ENCODE measurements at places on chromosomes 1 and 21.

DNA sequence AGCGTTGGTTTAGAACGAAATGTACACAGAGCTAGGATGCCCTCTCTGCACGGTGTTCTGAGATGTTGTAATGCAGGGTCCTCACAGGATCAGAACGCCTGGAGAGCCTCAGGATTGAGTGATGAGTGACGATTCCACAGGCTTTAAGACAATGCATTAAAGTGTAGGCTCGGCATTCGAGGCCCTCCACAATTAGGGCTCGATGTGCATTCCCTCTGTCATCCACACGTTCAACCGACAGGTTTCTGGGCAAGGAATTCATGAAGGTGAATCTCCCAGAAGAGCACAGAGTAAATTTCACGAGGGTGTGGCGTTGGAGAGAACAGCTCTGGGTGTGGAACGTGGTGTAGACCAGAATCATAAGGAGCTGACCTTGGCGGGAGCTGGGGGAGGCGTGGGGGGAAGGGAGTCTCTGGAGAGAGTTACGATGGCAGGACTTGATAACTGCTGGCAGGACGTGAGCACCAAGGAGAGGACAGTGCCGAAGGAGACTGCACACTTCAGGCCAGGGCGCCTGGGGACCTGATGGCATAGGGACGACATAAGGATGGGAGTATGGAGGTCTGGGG lies 51.0 kb upstream of the EFHD2 start:
- no peak for DNase-seq

GRCh38 chr1:62613325-62613727 lies 16.0 kb downstream of the ANGPTL3 start:
- no peak for DNase-seq

GRCh38 chr1:240794046-240794843 lies 182.3 kb upstream of the GREM2 start:
- DNase-seq, result no peak

- no peak for DNase-seq
Observed at GRCh38 chr1:110068646-110069403, 1.6 kb downstream of the ALX3 start.

DNA sequence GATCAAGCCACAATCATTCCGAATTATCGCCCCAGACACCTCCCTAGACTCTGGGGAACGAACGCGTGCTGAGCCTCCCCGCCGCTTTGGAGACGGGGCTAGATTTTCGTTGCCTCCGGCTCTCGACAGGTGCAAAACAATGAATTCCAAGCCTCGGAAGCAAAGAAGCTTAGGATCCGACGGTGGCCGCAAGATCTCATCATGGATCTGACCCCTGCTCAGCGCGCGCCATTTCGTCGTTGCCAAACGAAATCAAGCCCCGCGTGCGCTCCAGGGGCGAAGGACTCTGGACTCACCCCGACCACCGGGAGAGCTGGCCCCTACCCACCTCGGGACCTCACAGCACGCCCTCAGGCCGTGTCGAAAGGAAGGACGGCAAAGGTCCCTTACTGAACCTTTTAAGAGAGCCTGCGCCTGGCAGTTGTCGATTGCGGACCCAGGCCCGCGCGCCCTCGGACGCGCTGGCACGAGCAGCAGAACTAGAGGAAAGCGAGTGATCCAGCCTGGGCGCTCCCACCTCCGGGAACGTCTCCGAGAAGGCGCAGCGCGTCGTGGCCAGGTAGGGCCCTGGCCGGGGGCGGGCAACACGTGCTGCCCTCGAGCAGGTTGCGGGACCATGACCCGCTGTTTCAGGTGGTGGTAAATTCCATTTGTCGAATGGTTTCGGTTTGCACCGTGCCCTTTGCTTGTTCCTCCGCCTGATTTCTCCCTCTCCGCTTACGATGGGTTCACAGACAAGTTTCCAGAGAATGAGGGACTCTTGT lies 1.6 kb upstream of the RUNX3 start:
- DNase-seq, result no peak

DNA sequence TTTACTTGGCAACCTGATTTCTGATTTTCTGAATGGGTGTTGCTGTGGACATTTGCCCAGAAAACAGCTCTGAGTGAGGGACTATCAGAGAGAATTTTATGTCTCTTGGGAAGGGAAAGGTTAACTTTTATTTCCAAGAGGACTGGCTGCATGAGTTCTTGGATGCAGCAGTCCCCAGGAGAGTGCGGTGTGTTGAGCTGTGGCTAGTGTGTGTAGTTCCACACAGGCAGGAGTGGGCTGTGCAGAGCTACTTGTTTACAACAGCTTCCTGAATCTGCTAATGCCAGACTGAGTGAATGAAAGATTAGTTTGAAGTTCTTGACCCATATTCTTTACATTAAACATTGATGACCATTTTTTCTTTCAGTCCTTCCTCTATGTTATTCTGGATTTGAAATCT lies 41.0 kb upstream of the APOBEC4 start:
- DNase-seq, result no peak

GRCh38 chr1:78541479-78541878 lies 50.7 kb downstream of the PTGFR start:
- no peak for DNase-seq

DNA sequence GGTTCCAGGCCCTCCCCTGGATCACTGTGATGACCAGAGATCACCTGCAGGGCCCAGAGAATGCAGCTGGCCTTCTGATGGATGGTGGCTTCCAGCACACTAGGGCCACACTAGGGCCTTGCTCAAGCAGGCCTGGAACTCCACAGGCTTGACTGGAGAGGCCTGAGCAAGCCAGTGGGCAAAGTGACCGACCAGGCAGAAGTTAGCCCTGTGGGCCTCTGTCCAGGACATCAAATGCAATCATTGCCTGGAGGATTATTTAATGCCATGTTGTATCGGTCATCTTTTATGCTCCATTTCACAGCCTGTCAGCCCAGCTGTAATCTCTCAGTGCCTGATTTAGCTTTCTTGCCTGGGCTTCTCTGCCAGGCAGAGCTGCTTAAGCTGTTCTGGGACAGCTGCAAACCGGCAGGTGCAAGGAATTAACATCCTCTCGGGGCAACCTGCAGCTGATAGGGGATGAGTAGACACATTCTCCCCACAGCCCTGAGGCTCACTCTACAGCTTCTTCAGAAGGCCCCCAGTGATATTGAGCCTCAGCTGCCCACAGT lies 17.7 kb downstream of the NENF start:
- DNase-seq, result no peak

GRCh38 chr1:169853341-169853740 lies 40.4 kb downstream of the SCYL3 start:
- DNase-seq, result no peak

- no peak for DNase-seq
Observed at GRCh38 chr21:33685613-33686197, 43.4 kb downstream of the ITSN1 start.

DNA sequence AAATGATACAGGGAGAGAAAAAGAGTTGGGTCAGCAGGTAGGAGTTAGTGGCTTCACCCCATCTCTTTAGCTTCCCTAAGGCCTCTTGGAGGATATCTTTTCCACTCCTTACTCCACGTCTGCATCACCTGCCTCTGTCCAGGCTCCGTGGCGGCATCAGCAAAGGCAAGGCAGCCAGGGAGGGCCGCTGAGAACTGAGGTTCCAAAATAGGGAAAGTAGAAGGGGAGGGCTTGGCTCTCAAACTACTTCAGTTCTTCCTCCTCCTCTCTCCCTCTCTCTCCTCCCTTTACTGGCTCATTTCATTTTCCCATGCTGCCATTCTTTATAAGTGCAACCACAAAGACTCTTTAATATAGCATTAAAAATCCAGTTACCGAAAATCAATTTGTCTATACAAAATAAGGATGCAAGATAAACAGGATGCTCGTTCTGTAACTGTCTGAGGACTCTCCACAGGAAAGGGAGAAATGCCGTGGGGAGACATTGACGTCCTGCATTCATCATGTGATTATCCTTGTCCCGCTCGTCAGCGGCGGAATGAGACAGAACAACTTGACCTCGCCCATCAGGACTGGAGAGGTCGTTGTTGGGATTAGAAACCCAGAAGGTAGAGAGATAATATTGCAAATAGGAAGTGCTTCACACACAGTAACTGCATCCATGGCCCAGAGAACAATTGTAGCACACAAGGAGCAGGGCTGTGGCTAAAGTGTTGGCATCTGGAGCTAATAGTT lies 3.1 kb upstream of the MT1HL1 start:
- no peak for DNase-seq

GRCh38 chr1:92994105-92994712 lies 32.9 kb upstream of the DIPK1A start:
- peak; percentile 71 for DNase-seq

DNA sequence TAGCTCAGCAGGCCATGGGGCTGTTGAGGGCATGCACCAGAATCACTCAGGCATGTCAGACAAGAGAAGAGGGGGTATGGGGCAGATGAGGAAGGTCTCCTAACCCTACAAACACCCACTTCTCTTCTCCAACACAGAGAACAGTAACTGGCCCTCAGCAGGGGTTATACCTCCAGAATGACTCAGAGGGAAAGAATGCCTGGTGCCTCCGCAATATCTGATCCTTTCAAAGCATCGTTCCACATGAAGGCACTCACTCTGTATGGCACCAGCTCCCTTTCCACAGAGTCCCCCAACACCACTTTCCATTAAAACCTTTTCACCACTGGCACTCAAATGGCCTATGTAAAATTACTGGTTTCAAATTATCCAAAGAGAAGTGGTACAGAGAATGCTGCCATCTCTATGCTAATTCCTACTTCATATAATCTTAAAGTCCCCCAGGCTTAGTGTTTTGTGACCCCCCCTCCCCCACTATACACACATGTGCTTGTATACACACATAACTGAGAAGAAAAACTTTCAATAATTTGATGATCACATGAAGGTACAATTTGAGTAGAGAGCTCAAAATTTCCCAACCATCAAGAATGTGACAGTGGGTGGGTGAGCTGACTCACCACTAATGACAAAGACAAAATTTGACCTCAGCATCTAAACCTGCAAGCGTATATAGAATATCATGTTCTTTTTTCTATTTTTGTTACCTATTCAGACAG lies 91.5 kb downstream of the SIPA1L2 start:
- no peak for DNase-seq
